ENCODE measurements at places on chromosomes 3 and 15. TPM values are rescaled to one million over a fixed set of nuclear protein-coding genes. Genes with fewer than 3 reads are reported as not detected.

The DPH3 gene
- total RNA-seq = 4.6 TPM

The PAQR9 gene
- total RNA-seq = not detected

The MUSTN1 gene
- total RNA-seq = 0.27 TPM

The RTP1 gene
- total RNA-seq = not detected

The ACKR2 gene
- 0.81 TPM for total RNA-seq

The SHC4 gene
- 0.81 TPM for total RNA-seq

The CCDC33 gene
- total RNA-seq = not detected

The CMTM8 gene
- 2.2 TPM for total RNA-seq

GRCh38 chr15:89444241-89445225 is 51.9 kb downstream of the RHCG start:
- DNase-seq = no peak

DNA sequence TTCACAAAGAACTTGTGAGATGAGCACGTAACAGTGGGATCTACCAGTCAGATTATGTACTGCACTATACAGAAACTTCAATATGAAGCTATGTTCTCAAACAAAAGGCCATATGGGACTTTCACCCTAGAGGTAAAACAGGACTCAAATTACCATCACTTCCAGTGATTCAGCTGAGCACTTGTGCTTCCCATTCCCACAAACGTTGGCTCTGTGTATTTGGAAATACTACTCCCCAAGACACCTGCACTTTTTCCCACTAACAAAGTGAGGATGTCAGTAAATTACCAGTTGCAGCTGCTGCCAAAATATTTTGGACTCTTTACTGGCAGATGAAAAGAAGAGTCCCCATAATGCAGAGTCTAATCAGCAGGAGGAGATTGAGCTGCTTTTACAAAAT is 1570.1 kb downstream of the SI start:
- no peak for DNase-seq

- DNase-seq = no peak
Measured at GRCh38 chr3:197283045-197283444, 15.4 kb downstream of the DLG1 start.

- no peak for DNase-seq
Measured at GRCh38 chr3:152865668-152866245, 30.8 kb downstream of the P2RY1 start.

DNA sequence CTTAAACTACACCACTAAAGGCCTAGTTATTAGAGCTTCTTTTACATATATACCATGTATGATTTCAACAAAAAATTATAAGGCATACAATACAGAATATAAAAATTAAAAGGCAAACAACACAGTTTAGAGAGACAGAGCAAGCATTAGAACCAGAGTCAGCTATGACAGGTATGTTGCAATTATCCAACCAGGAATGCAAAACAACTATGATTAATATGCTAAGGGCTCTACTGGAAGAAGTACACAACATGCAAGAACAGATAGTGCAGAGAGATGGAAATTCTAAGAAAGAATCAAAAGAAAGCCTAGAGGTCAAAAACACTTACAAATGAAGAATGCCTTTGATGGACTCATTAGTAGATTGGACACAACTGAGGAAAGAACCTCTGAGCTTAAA is 39.6 kb downstream of the CCDC54 start:
- no peak for DNase-seq

GRCh38 chr3:178618896-178619295 is 82.7 kb downstream of the KCNMB2 start:
- no peak for DNase-seq

DNA sequence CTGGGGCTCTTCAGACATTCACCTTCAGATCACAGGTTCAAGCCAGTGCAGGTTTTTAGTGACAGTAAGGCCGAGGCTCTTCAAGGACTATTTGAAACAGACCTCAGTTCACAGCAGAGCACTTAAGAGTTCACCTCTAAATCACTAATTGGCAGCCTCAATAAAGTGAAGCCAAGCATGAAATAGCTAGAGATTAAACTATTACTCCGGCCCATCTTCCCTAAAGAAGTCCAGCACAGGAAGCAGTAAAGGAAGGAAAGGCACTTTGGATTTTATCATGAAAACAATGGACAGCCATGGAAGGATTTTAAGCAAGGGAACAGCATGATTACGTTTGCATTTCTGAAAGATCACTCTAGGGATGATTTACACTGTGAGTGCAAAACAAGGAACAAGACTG is 27.6 kb upstream of the ARL6 start:
- no peak for DNase-seq

GRCh38 chr3:161393803-161394202 is 22.5 kb upstream of the SPTSSB start:
- no peak for DNase-seq

DNA sequence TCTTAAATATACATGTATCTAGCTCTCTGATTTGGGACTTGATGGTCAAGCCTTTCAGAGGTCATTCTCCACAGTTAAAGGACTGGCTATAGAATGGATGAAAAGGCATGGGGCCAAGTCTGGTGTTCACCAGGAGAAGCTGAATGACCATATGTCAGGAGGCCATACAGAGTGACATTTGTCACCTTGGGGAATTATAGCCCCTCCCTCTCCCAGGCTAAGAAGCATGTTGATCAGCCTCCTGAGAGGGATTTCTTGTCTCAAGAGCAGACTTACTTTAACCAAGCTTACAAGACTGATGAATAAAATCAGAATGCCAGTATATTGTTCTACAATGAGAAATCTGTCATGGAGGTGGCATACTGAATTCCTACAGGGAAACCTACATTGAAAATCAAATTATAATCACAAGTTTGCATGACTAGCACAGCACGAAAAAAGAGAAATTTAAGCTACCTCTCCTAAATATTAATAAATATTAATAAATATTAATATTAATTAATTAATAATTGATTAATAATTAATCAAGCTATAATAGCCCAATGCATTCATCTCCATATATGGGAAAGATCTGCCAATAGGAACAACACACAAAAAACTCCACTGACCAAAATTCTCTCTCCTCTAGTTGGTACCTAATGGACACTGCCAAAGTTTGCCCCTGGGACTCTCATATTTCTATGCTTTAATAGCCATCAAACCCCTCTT is 47.3 kb downstream of the ATP8B4 start:
- DNase-seq = no peak

DNA sequence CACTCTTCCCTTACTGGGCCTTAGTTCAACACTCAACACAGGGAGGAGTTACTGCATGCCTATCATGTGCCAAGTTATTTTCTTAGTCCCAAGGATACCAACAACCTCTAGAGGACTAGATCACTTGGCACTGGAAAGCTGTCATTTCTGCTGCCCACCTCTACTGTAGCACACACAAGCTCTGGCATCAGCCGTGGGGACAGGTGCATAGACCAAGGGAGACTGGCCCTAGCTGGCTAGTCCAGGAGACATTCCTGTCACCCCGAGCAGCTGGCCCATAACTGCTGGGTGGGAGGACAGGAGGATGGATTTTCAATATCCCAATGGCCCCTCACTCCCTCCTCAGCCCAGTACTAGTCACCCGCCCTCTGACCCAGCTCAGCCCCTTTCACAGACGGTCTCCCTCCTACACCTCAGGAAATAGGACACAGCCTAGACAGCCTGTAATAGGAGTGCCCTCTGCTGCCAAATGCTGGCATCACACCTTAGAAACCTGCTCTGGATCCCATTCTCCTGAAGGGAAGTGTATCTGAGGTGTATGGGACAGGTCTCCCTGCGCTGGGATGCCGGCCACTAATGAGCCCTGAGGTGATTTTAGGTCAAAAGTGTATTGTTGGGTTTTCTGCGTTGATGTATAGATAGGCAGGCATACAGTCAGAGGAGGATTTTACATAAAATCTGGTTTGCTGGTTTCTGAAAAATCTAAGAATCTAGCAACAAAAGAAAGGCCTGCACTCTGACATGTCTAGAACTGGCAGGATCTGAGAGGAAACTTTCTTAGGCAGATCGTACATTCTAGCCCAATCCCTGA is 3.4 kb upstream of the DZIP1L start:
- DNase-seq = peak; percentile 35

DNA sequence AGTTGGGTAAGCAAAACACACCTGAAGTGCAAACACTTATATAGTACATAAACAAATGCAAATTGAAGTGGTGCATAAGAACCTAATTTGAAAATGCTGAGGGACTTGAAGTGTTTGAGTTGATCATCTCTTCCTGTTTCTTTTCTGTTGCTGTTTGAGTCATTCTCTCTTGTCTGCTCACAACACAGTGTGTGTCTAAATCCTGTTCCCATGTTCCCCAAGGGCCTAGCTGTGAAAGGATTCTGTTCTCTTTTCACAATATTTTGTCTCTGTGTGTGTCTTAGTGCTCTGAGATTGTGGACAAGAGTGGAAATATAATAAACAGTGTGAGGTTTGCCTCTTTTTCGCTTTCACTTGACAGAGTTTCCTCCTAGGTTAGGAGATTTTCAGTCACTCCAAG is 6.1 kb downstream of the CD96 start:
- no peak for DNase-seq

- no peak for DNase-seq
Measured at GRCh38 chr3:116000311-116000710, 377.0 kb downstream of the GAP43 start.

GRCh38 chr3:14460342-14461005 is 58.1 kb downstream of the SLC6A6 start:
- no peak for DNase-seq

GRCh38 chr3:177597311-177598096 is 400.2 kb upstream of the TBL1XR1 start:
- DNase-seq = no peak

GRCh38 chr15:62734706-62735105 is 307.8 kb upstream of the TPM1 start:
- no peak for DNase-seq

DNA sequence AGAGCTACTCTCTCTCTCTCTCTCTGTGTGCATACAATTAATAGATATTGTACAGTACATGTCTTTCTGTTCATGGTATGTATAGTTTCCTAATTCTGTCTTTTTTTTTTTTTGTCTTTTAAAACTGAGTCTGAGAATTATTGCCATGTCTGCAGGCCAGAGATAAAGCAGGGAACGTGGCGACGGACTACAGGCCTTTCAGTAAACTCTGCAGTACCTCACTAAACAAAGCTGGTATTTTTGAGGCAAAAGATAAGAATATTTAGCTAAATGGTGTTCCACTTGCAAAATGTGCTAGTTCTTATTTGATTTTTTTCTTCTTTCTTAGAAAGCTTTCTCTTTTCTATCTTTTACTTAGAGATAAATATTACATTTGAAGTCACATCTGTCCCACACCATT is 44.0 kb upstream of the EHHADH start:
- DNase-seq = no peak

DNA sequence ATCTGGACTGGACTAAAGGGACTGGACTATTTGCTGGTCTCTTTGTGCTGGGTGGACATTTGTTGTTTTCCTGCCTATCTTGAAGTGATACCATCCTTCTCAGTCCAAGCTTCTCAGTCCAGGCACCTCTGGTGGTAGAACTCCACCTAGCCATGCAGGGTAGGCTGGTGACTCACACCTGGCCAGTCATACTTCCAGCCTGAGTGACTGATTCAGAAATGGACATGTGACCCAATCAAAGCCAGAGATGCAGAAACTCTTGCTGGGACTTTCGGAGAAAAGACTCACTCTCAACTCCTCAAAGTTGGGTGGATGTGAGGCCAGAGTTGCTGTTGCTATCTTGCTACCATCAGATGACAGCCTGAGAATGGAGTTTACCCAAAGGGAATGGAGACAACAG is 5.6 kb upstream of the ASB14 start:
- DNase-seq = no peak

DNA sequence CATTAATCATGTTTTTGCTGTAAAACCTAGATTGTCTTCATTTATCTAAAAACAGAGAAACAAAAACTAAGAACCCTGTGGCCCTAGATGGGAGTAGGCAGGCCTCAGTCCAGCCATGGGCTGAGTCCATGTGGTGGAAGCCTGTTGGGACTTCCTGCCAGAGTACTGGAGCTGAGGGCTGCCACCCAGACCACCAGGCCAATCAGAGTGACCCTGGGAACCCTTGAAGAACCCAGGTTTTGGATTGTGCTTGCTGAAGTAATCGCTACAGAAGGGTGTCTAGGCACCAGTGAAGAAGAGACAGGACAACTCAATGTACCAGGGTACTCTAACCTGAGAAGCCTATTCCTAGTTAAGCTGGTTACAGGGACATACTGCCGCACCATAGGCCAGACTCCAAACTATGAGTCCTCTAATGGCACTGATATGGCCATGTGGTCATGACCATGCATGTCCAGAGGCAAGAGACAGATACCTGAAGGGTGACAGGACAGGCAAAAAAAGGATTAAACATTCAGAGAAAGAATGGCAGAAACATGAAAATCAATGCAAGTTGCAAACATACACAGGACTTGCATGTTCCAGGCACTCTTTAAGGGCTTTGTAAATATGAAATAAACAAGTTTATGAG is 12.9 kb downstream of the CSRNP1 start:
- no peak for DNase-seq

GRCh38 chr3:65716071-65716751 is 322.5 kb downstream of the MAGI1 start:
- no peak for DNase-seq

DNA sequence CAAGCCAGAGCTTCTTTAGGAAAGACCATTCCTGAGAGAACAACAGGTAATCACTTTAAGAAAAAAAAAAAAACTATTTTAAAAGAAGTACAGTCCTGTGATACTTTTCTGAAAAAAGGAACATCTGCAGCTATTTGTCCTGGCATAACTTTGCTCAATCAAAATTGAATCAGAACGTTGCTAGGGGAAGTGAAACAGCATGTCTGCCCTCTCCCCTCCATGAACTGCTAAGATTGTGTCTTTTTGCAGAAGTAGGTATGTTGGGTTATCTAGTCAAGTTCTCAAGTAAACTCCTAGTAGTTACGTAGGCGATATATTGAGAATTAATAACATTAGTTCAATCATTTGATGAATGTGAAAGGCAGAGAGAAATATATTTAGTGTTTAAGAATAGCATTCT is 1013.3 kb downstream of the TUSC7 start:
- DNase-seq = no peak

DNA sequence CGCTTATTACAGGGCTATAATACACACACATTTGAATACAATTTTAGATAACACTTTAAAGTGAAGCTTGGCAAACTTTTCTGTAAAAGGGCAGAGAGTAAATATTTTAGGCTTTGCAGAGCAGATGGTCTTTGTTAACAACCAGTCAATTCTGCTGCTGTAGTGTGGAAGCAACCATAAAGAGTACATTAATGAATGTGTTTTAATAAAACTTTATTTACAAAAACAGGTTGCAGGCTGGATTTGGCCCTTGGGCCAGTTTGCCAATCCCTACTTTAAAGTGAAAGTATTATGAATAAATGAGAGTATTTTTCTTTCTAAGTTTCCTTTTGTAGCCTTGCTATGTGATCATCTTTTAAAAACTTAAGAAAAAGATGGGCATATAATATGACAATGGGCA is 20.7 kb upstream of the ANKRD34C start:
- DNase-seq = no peak
